ENCODE measurements at places on chromosomes 11 and 22.

GRCh38 chr11:70712471-70712870, 314.1 kb downstream of the CTTN start:
- no peak for DNase-seq

DNA sequence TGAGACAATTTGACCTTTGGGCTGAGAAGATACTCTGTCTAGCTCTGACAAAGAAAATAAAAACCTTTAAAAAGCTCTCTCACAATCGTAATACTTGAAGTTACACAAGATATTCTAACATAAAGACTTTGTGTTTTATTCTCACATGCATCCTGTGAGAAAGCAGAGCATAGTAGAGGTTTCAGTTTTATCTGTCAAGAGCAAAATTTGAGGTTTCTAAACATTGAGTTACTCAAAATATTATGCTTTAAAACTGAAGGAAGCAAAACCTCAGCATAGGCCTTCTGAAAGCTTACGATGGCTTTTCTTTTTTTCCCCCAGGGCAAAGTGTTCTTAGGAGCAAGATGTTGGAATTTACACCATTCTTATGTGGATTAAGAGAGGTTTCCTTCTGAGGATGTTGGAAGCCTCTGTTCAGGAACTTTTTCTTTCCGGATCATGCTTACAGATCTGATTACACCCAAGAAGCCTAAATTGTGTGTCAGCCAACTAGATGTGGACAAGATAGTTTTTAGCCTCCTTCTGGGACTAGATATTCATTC, 15.0 kb upstream of the OR51M1 start:
- no peak for DNase-seq

DNA sequence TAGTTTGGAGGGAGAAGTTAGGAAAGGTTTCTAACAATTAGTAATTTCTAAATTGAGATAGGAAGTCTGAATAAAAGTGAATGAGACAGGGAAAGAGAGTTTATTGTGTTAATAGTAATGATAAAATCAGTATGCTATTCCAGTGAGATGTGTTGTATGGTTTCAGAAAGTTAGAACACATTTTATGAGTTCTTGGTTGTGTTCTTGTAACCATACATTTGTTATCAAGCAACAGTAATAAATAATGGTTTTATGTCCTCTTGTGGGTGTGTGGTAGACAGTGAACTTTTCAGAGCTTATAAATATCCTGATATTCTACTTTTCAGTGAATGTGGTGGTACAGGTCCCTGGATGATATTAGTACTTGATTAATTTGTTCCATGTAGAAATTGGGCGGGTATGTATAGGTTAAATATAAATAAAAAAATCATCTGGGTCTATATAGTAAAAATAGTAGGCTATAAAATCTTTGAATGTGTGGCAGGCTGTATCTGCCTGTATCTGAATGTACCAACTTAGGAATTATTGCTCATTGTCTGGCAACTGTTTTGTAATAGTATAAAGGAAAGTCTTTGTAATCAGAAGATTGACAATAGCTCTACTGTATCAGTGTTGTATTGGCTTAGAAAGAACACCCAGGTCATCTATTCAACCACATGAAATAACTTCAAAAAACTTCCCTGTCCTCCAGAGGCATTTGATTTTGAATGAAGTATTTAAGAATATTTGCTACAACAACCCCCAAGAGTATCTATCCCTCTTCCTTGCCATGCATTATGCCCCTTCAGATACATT, 54.8 kb downstream of the UVRAG start:
- no peak for DNase-seq

DNA sequence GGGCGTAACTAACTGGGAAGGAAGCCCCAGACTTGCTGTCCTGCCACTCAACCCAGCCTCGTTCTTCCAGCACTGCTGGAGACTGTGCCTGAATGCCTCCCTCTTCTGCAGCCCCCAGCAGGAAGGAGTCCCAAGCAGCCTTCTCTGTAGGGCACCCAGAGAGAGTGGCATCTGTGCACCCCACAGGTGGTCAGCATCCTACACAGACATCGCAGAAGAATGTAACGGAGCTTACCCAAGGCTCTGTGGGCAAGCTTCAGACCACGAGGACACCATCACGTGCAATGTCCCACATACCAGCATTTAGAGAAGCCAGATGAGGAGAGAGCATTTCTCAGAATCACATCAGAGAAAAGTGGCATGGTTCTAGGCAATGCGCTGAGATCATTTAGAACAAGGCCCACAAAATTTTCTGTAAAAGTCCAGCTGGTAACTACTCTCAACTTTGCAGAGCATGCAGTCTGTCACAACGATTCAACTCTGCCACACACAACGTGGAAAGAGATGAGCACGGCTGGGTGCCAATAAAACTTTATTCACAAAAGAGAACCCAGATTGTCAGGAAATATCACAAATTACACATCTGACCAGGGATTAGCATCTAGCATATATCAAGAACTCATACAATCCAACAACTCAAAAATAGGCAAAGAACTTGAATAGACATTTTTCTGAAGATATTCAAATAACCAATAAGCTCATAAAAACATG, 33.4 kb downstream of the SHANK2 start:
- DNase-seq: no peak

DNA sequence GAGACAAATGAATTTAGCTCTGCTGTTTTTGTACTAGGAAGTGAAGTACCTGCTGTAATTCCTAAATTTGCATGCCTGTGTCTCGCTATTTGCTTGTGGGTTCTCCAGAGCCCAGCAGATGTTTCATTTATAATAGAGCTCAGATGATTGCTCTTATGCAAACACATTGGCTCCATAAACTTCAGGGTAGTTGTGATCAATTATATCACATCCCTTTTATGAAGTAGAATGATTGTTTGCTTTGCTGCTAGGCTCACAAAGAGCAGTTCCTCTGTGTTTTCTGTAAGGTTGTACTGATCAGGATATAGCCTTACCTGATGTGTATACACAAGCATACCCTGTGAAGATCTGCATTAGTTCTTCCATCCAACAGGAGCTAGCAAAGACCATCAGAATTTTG, 64.1 kb downstream of the C11orf87 start:
- DNase-seq: no peak

DNA sequence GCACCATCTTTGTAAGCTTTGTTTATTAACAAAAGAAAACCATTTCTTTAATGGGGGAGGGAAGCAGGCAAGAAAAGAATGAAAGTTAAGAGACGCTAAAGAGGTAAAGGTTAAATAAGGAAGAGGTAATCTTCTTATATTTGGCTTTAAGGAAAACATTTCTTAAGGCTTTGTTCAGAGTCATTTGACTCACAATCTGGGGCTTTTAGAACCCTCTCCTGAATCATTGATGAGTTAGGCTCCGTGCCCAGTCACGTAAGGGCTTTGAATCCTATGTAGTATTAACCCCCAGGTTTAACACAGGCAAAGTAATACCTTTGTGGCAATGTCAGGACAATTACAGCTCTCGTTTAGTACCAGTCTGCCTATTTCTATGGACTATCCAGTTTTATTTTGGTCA, 26.1 kb downstream of the MADD start:
- no peak for DNase-seq

- no peak for DNase-seq
Measured at GRCh38 chr22:37747080-37747714, 50.3 kb downstream of the TRIOBP start.

GRCh38 chr11:109697140-109697843, 275.3 kb downstream of the C11orf87 start:
- peak; percentile 1 for DNase-seq

- DNase-seq: no peak
Measured at GRCh38 chr11:70569618-70569890, 171.2 kb downstream of the CTTN start.

GRCh38 chr11:33687733-33688479, 12.7 kb downstream of the C11orf91 start:
- DNase-seq: no peak

GRCh38 chr11:12411393-12411792, 34.0 kb downstream of the PARVA start:
- DNase-seq: no peak

DNA sequence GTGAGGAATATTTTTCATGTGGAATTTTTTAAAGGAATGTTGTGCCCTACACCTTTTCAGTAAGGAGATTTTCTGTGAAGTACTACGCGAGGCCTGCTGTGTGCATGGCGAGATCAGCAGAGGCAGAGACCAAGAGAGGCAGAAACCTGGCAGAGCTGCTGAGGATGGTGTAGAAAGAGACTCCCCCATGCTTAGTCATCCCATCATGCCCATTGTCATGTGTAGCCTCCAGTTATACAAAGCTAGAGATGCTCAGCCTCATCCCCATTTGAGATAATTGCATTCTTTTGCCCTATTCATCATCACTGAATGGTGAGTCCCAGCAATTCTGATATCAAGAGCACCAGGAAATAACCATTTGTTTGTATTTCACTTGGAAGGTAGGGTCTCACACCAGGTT, 3.0 kb upstream of the MS4A7 start:
- no peak for DNase-seq

DNA sequence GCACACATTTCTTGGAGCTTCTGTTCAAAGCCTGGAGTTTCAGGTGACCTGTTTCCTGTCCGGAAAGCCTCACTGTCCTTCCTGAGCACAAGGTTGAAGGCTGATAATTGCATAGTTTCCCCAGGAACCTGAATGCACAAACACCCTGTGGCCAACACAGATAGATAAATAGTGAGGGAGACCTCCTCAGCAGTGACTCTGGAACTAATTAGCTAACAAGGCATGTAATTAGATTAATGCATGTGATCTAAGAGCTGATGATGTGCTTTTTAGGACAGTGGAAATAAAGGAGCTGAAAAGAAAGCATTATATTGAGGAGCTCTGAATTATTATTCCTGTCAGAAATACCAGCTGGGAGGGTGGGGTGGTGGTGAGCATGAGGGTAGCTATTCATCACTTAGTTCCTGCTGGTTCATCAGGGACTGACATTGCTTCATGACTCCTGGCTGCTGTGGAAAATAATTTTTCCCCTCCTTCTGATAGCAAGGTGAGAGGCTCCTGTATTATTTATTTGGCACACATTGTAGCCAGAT, 101.1 kb downstream of the NELL1 start:
- no peak for DNase-seq

GRCh38 chr11:75163921-75164849, 13.3 kb downstream of the SLCO2B1 start:
- no peak for DNase-seq

- no peak for DNase-seq
Measured at GRCh38 chr11:2304506-2305139, 2.8 kb downstream of the TSPAN32 start.

GRCh38 chr11:8228231-8228630, 35.4 kb downstream of the LMO1 start:
- DNase-seq: no peak

DNA sequence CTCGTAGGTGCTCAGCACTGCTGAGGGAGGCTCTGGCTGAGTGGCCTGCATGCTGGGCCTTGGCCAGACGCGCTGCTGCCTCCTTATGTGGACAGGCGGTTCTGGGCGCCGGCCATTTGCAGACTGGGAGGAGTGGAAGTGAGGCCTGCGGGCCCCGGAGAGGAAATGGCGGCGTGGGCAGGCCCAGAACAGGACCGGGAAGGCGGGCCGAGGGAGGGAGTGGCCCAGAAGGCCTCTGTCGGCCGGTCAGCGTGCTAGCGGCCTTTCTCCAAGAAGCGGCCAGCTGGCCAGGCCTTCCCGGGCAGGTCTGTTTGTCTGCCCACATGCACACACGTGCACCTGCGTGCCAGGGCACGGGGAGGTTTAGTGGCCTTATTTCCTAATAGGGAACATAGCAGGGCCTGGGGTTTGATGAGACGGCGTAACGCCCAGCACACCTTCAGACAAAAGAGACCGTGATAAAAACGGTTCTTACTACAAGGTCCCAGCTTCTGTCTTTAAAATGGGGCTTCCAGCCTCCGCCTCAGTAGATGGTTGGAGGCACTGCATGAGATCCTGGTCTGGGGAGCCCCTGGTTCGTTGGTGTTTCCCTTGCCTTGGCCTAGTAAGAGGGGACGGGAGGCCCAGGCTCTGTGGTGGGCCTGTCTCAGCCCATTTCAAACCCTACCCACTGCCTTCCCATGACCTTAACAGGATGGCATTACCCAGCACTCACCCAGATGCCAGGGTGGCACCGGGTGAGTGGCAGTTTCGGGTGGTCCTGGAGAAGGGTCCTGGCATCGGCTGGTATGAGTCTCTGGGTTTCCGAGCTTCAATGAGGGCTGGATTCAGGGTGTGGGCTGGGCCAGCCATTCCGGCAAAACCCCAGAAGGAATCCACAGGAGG, 65.1 kb upstream of the PPARA start:
- peak; percentile 82 for DNase-seq

DNA sequence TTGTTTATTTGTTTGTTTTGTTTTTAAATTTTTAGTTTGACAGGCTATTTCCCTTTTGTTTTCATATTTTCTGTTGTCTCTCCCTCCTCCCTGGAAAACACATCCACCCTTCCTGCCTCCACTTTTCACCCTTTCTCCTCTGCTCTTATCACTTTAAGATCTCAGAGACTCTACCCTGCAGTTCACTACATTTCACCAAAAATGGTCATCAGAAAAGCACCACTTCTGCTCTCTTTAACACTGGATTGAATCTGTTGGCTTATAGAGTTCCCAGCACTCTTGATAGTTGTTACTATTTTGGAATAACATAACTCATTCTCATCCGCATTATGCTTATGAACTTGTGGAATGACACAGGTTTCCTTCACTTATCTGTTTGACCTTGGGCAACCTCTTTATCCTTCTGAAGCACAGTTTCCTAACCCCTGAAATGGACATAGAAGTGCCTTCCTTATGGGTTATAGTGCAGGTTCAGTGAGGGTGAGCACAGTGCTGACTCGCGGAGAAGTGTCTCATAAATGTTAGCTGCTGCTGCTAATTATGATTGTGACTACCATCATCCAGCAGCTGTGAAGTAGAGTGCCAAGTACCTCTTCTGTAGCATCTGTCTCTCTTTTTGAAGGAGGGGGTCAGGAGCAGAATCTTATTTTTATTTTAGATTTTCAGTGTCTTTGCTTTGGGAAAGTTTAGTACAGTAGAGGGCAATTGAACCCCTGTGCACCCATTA, 15.0 kb downstream of the TEAD1 start:
- no peak for DNase-seq

- DNase-seq: no peak
Measured at GRCh38 chr11:79661373-79661772, 220.5 kb upstream of the TENM4 start.

DNA sequence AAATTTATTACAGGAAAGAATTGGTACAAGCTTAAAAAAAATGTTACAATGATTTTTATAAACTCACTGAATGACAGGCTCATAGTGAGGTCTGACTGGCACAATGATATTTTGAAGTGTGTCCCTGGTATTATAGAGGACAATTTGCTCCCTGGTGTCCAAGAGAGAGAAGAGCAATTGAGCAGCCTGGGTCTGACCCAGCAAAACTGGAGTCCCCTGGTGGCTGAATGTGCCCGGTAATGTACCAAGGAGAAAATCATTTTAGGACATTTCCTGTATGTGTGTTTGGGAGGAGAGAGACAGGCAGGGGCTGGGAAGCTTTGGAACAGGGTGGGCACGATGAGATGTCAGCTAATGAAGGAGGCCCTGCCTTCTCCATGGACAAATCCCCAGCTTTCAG, 125.3 kb downstream of the APOL5 start:
- DNase-seq: no peak

DNA sequence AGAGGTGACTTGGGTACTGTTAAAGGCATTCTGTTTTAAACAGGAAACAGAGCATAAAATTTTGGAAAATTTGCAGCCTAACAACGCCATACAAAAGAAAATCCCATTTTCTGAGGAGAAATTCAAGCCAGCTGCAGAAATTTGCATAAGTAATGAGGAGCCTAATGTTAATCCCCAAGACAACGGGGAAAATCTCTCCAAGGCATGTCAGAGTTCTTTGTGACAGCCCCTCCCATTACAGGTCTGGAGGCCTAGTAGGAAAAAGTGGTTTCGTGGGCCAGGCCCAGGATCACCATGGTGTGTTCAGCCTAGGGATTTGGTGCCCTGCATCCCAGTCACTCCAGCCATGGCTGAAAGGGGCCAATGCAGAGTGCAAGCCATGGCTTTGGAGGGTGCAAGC, 1333.1 kb upstream of the TENM4 start:
- DNase-seq: no peak

- no peak for DNase-seq
Measured at GRCh38 chr11:131865860-131866259, 495.4 kb downstream of the NTM start.
